ENCODE measurements at places on chromosomes 16 and 17.
A peak's percentile ranks its signal among the peaks of the same experiment; 100 is the strongest.

DNA sequence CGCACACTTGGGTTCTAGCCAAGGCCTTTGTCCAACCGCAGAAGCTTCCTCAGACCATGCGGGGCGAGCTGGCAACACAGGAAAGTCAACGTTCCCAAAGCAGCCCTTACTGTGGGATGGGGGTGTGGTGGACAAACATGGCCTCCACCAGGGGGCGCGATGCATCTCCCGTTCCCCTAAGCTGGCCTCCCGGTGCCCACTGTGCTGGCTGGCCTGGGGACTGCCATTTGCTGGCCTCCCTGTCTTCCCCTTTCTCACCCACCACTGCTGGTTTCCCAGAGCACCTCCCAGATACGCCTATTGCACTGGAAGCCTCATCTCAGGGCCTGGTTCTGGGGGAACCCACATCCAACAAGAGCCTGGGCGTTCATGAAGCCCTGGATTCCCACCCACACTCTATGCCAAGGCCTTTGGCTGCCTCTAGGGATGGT, 145.3 kb downstream of the IRF8 start:
- peak; percentile 28 for DNase-seq

DNA sequence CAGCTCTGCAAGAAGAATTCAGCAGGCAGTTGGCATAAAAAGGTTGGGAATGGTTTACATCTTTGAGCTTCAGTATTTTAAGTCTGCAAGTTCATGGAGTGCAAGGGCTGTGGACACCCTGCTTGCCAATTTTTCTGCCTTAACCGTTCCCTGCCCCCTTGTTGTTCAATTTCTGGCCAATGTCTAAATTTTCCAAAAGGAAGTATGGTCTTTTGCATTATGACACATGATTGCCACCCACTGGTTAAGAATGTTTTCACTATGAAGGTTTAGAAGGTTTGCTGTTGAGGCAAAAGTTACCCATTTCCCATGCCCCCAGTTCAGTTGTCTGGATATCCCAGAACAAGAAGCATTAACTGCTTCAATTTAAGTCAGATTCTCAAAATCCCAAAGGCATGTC, 441.9 kb downstream of the CDH13 start:
- DNase-seq: no peak

DNA sequence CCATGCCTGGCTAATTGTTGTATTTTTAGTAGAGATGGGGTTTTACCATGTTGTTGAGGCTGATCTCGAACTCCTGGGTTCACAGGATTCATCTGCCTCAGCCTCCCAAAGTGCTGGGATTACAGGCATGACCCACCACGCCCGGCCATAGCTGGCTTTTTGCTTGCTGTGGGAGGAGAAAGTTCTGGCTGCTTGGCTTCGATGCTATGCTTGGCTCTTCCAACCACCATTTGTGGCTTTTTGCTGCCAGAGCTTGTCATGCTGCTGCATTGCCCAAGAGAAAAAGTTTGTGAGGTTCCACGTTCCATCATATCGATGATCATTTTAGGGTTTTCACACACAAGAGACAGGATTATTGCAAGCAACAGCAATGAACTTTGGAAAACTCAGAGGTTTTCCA, 16.2 kb downstream of the BMERB1 start:
- no peak for DNase-seq

GRCh38 chr17:66098040-66098439, 93.9 kb downstream of the CEP112 start:
- no peak for DNase-seq

- DNase-seq: no peak
Measured at GRCh38 chr16:48435906-48436305, 50.7 kb upstream of the SIAH1 start.

GRCh38 chr17:40534371-40535189, 30.7 kb downstream of the CCR7 start:
- no peak for DNase-seq

GRCh38 chr17:44345454-44346026, 438 bp downstream of the GRN start:
- DNase-seq: peak; percentile 71

DNA sequence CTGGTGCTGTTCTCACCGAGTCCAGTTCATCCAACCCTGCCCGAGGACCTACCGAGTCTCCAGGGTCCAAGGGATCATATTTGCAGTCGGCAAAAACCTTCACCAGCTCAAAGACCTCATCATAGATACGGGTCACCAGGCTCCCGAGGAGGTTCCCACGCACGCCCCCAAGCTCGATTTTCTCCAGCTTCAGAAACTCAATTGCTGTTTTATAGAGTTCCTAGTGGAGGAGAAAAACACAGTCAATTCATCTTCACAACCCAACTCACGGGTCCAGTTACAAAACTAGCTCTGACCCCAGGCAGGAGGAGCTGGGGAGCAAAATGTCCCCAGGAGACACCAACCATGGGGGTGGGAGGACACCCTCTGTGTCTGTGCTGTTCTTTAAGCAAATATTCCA, 10.2 kb downstream of the DNAH17 start:
- no peak for DNase-seq

GRCh38 chr16:89921702-89922476, 1.3 kb upstream of the TUBB3 start:
- DNase-seq: peak; percentile 84

- no peak for DNase-seq
Measured at GRCh38 chr17:63335831-63336230, 110.3 kb downstream of the CYB561 start.

DNA sequence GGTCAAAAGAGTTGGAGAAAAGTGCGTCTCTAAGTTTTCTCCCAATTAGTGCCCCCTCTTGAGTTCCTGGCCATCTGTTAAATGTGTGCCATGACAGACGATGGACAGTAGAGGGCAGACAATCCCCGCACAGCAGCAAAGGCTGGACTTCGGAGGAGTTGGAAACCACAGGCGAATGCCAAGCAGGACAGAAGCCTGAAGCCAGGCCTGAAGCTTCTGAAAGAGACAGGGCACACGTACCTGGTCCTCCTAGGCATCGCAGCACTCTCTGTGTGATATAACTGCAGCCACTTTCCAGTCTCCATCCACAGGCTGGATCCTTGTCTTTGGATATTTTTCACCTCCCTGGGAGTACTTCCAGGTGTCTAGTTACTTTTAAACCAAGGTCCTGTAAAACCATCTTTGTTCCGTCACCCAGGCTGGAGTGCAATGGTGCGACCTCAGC, 14.5 kb downstream of the C17orf100 start:
- DNase-seq: peak; percentile 78

- no peak for DNase-seq
Measured at GRCh38 chr17:56009795-56010651, 143.3 kb upstream of the ANKFN1 start.

DNA sequence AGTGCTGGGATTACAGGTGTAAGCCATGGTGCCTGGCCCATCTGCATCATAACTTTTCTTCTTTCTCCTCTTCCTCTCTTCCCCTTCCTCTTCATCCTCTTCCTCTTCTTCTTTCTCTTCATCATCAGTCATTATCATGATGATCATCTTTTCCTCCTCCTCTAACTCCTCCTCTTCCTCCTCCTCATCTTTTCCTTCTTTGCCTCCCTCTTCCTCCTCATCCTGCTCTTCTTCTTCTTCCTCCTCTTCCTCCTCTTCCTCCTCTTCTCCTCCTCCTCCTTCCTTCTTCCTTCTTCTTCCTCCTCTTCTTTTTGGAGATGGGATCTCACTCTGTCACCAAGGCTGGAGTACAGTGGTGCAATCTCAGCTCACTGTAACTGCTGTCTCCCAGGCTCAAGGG, 62.5 kb downstream of the SOCS1 start:
- no peak for DNase-seq

DNA sequence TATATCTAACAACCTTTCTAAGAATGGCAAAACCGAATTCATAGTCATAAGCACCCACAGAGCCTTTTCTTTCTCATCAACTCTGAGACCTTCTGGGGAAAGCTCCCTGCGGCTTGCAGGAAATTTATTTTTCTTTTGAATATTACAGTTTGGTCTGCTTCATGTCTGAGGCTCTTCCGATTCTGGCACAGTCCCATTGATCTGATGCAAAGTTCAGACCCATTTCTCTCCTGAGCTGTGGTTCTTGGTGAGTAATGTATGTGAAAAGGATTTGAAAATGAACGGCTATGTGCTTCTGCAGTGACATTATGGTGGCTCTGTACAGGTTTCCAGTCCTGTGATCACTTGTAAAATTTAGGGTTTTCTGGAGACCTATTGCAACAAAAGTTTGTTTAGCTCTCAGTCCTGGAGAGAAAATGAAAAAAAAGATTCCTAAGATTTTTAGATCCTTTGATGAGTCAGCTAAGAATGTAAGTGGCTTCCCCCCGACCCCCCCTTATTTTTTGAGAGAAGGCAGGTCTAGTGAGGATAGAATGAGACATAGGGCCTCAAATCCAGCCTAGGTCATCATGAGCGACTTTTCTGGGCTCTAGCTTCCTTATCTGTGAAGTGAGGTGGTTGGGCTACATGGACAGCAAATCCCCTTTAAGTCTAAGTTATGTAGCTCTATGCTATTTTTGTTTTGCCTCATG, 4.6 kb downstream of the GAN start:
- DNase-seq: no peak

DNA sequence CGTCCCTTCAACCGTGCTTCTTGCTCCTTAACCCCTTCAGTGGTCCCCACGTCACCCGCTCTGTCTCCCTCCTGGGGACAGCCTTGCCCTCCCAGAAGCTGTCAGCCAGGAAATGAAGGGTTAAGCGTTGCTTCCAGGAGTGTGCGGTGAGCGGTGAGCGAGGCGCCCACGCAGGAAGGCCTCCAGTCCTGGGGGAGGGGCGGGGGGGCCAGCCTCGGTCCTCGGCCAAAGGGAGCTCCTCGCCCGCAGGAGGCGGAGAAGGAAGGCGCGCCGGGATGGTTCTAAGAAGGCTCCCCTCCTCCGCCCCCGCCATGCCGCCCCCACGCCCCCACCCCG, 2.3 kb downstream of the RBFOX3 start:
- DNase-seq: no peak

DNA sequence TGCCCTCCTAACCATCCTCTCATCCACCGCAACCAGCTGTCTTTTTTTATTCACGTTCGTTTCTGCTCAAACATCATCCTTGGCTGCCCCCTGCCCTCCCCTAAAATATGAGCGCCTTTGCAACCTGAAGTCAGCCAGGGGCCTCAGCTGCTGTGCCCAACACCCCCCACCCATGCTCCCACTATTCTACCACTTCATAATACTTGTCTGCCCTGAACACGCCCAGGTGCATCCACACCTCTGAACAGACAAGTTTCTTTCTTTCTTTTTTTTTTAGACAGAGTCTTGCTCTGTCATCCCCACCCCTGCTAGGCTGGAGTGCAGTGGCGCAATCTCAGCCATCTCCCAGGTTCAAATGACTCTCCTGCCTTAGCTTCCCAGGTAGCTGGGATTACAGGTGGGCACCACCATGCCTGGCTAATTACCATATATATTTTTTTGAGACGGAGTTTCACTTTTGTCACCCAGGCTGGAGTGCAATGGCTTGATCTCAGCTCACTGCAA, 26.9 kb downstream of the CEP295NL start:
- DNase-seq: no peak

DNA sequence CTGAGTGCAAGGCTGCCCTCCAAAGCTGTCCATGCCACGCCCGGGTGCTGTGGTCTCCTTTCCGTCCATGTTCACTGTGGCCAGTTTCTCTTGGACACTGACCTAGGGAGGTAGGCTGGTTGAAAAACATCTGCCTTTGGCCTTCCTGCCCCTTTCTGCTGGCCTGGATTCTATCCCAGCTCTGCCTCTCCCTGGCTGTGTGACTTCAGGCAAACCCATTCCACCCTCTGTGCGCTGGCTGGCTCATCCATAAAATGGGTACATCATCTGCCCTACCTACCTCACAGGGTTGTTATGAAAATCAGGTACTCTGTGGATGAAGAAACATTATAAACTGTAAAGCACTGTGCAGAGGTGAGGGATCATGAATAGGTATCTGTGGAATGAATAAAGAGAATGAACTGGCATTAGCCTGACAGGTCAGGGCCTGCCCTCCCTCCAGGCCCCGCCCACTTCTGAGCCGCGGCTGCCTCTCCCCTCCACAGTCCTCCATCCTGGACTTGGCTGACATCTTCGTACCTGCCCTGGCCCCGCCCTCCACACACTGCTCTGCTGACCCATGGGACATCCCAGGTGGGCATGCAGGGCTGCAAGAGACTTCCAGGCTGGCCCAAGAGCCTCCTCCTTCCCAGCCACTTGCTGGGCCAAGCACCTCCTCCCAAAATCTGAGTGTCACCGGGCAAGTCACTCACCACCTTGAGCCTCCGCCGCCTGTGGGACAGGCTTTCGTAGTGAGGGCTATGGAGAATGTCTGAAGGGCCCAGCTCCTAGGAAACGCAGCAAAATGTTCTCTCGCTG, 7.0 kb upstream of the SPATA20 start:
- DNase-seq: no peak

- no peak for DNase-seq
Measured at GRCh38 chr16:10368969-10369551, 16.8 kb upstream of the ATF7IP2 start.

- no peak for DNase-seq
Measured at GRCh38 chr16:69188236-69188549, 1.2 kb downstream of the SNTB2 start.

GRCh38 chr16:49645263-49645662, 210.6 kb downstream of the ZNF423 start:
- no peak for DNase-seq

GRCh38 chr16:8855051-8855786, 13.6 kb downstream of the CARHSP1 start:
- DNase-seq: no peak

DNA sequence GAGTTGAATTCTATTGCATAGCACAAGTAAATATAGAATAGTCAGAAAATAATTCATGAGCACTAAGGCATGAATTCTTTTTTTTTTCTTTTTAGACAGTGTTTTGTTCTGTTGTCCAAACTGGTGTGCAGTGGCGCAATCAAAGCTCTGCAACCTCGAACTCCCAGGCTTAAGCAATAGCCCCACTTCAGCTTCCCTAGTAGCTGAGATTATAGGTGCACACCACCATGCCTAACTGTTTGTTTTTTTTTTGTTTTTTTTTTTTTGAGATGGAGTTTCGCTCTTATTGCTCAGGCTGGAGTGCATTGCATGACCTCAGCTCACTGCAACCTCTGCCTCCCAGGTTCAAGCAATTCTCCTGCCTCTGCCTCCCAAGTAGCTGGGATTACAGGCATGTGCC, 16.6 kb downstream of the TUBD1 start:
- DNase-seq: no peak

GRCh38 chr17:8226536-8227237, 16.3 kb upstream of the AURKB start:
- no peak for DNase-seq

- DNase-seq: no peak
Measured at GRCh38 chr17:68602289-68602688, 1.1 kb upstream of the FAM20A start.

DNA sequence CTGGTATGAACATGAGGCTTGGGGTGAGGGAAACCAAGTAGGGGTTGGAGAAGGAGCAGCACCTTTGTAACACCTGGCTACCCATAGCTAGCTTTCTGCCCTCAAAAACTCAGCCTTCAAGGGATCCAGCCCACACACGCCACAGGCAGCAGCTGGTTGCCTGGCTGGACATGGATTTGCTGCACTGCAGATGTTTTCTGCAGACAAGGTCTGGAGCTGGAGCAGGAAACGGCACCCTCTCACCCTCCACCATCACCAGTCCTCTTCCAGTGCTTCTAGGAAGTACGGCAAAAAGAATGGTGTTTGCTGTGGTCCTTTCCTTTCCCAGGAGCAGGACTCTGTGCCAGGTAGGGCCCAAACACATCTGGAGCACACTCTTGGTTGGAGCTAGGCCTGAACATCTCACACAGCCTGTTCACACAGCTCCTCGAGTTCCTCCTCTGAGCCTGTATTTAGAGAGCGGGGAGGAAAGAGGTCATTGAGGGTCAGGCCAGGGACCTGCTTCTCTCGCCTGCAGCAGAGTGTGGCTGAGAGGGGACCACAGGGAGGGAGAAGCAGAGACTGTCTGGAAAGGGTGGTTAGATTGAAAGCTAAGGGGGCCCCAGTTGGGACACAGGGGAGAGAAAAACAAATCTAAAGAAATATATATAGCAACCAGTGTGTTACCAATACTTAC, 2.7 kb upstream of the SUPT4H1 start:
- DNase-seq: no peak
